AG04450 (cell line): ENCODE measurements at places on chromosomes 3 and 15. TPM values are rescaled to one million over a fixed set of nuclear protein-coding genes. Genes with fewer than 3 reads are reported as not detected.
A peak's percentile ranks its signal among the peaks of the same experiment; 100 is the strongest.

DNA sequence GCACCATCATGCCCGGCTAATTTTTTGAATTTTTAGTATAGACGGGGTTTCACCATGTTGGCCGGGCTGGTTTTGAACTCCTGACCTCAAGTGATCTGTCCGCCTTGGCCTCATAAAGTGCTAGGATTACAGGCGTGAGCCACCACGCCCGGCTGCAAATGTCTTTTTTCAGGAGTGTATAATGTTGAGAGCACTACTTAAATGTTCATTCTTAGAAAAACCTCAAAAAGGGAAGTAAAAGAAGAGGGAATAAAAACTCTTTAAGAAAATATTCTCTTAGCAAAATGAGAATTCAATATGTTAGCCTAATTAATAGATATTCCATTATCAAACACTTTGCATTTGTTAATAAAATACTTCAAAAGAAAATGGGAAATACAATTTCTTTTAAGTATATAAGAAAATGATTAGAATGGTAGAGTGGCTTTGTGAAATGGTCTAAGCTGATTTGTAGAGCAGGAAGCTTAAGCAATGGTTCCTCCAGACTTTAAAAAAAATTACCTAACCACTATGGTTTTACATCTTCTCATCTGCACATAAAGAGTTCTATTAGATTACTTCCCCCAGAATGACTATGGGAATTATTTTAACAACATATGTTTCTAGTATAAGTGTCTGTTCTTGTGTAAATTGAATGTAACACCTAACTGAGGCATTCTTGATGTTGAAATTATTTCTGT is 226.7 kb upstream of the ALCAM start:
- DNase-seq, result no peak

GRCh38 chr3:125443923-125444322 is 68.8 kb upstream of the ZNF148 start:
- DNase-seq, result peak; percentile 64

DNA sequence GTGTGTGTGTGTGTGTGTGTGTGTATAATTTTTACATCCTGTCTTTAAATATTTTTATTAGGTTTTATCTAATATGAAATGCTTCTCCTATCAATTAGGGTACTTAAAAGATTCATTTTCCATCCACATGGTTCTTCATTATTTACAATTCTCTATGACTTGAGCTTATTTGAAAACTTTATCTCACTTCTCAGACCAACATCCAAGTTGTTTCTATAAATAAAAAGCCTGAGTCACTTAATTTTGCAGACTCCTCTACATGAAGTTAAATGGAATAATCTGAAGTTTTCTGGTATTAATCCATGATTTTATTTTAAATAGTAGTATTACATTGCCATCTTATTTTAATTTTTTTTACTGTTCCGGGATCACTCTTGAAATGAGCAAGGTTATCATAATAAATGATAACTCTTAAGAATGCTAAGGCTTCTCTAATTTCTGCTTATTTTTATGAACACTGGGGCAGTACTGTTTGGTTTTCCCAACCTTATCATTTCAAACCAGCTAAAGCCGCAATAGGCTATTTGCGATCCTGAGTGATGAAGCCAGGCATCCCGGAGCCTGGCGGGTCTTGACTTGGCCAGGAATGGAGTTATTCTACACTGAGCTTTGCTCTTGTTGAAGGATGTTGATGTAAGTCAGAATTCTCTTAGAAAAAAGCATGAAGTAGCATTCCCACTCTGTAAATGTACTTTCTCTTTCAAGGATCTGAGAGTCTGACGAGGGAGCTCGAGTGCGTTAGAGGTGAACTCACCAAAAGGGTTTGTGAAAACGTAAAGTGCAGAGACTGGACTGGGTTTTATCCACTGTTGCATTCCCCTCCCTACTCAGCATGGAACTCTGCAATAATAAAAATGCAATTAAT is 220.2 kb upstream of the LRTM1 start:
- DNase-seq, result no peak

- DNase-seq, result no peak
Measured at GRCh38 chr3:82461049-82461889, 699.8 kb upstream of the GBE1 start.

DNA sequence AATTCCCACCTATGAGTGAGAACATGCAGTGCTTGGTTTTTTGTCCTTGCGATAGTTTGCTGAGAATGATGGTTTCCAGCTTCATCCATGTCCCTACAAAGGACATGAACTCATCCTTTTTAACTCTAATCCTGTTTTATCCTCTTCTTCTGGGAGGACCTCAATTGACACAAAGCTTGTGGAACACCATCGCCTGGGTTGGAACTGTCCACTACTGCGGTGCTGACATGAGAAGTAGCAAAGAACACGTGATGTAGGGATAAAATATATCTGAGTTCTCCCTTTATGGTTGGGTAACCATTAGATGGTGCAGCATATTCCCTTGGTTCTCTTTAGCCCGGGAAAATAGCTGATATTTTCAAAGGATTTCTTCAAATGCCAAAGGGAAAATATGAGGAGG is 105.3 kb upstream of the TOPAZ1 start:
- no peak for DNase-seq

GRCh38 chr3:64687086-64687780 is 567 bp downstream of the ADAMTS9 start:
- no peak for DNase-seq

- no peak for DNase-seq
Measured at GRCh38 chr3:132395126-132395525, 22.2 kb upstream of the DNAJC13 start.

DNA sequence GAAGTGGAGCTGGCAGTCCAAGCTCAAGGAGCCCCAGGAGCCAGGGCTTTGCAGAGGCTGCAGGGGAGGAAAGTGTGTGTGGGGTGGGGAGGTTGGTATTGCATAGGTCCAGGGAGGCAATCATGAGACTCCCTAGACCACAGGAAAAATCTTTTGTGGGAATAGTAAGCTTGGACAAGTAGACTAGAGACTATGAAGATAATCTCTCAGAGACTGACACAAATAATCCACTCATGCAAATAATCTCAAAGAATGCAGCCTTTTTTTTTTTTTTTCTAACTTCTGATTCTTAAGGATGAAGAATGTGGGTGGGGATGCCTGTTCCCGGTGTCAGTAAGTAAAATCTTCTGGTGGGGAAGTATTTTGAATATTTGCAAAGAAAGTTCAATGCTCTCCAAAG is 113.7 kb downstream of the GREM1 start:
- DNase-seq, result no peak

The CD200R1 gene
- not detected in 2 replicates for polyA plus RNA-seq

- DNase-seq, result no peak
Measured at GRCh38 chr3:45547764-45548680, 46.5 kb upstream of the LIMD1 start.

DNA sequence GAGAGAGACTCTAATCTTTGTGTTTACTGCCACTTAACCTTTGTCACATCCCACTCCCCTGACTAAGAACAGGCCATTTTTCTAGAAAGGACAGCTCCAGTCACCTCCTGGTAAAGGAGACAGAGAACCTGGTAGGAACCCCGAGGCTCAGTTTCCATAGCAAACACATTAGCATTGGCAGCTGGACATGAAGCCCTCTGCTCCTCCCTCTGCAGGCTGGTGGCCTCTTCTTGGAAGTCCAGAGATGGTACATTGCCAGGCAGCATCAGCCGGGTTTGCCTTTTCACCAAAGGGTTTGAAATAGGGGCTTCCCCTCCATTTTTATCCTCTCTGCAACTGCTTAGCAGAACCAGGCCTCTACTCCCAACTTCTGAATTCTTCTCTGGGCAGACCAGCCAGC is 213.4 kb upstream of the SEMA6D start:
- DNase-seq, result no peak

DNA sequence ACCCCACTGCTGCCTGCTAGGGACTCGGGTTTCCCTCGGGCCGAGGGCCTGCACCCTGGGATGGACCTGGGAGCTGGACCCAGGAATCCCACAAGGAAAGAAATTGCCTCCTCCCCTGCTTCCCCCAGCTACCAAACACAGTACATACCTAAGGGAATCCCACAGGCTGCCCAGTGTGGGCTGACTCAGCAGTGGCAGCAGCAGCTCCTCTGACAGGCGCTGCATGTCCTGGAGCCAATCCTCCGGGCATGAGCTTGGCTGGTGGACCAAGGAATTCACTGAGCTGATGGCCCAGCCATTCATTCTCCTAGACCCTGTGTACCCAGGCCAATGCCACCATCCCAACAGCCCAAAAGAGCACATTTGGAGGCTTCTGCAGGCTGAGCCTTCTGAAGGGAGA is 9.5 kb upstream of the LTK start:
- no peak for DNase-seq

The GOLGA8S gene
- 0.02 and 0.04 TPM in 2 replicates for polyA plus RNA-seq

The STAB1 gene
- polyA plus RNA-seq, result 0.02 TPM in 1 of 2 replicates, not detected in the other

DNA sequence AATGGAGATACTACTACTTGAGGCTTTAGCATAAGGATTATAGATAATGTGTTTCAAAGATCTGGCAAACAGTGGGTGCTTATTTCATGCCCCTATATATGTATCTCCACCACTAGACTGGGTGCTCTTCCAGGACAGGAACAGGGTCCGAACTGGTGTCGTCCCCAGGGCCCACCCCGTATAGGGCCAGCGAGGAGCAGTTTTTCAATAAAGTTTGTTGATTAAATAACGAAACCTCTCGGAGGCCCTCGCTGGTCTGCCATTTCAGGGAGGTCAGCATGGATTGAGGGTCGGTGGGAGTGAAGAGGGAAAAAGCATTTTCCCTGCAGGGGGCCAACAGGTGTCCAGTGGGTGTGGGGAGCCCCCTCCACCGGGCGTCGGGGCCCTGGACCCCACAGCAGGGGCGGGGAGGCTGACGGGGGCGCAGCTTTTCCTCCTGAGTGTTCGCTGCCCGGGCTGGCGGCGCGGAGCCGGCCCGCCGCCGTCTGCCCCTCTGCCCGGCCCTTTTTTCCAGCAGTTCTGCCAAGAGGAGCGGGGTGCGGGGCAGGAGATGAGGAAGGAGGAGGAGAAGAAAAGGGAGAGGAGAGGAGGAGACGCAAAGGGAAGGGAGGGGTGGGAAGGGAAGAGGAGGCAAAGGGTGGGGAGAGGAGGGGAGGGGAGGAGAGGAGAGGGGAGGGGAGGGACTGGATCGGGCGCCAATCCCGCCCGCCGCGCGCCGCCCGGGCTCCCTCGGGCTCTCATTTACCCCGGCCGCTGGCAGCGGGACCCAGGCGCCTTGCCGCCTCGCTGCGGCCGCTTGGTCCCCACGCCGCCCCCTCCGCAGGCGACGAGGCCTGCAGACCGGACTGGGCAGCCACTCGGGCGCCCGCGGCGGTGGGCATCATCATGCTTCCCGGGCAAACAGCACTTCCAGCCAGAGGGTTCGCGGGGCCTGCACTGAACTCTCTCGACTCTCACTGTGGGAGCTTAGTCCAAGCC is 66.3 kb downstream of the ISG20 start:
- DNase-seq, result no peak

- no peak for DNase-seq
Measured at GRCh38 chr3:179895330-179895729, 141.4 kb downstream of the PEX5L start.

DNA sequence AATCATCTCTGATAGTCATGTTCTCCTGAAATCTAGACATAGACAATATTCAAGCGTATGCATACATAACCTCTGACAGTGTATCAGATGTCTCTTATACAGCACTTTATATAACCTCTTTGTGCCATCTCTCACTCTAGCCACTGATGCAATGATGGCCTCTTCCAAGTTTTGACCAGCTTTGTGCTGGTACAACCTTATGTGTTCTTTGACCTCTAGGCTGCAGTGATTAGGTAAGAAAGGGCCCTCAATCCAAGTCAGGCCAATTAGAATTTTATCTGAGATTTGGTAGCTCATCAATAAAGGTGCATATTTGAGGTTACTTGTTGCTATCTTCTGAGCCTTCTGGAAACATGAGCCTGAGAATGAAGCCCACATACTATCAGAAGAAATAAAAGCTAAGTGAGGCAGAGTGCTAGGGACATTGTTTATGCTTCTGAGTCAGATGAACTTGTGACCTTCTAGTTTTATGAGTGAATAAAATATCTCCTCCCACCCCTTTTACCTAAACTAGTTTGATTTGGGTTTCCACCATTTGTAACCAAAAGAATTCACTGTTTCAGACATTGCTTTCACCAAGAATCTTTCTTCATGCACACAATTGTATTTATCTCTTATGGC is 283.2 kb upstream of the SUCLG2 start:
- no peak for DNase-seq

The WNT5A gene
- 168 and 203 TPM in 2 replicates for polyA plus RNA-seq

DNA sequence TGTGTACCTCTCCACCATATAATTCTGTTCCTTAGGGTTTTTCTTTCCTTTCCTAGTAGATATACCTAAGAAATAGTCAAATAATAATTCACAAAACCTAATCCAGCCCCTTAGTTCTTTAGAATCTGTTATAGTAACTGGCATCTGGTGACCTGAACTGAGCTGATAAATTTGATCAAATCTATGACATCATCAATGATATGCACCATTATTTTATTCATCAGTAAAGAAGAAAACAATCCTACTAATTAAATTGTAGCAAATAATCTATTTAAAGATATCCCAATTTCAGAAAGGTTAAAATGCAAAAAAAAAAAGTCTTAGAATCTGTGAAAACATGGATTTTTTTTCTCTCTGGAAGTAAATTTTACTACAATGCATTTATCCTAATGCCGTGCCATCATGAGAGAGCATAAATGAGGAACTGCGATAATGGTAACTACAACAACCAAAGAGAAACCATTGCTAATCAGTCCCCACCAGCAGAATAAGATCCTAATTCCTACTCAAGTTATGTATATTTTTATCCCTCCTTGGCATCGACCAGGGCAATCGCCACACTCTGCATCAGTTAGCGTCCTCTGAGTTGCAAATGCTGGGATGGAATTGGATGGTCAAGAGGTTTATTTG is 6.6 kb upstream of the MNS1 start:
- no peak for DNase-seq

The SEMA5B gene
- not detected in 2 replicates for polyA plus RNA-seq

The SEC11A gene
- polyA plus RNA-seq, result 218 and 324 TPM in 2 replicates

GRCh38 chr3:14137004-14137403 is 12.2 kb downstream of the TMEM43 start:
- no peak for DNase-seq
